Neural progenitor cell (in vitro differentiated cells): ENCODE measurements at places on chromosomes 1 and 21. TPM values are rescaled to one million over a fixed set of nuclear protein-coding genes. Genes with fewer than 3 reads are reported as not detected.

The ZYG11A gene
- total RNA-seq: 0.52 and 0.65 TPM in 2 replicates

DNA sequence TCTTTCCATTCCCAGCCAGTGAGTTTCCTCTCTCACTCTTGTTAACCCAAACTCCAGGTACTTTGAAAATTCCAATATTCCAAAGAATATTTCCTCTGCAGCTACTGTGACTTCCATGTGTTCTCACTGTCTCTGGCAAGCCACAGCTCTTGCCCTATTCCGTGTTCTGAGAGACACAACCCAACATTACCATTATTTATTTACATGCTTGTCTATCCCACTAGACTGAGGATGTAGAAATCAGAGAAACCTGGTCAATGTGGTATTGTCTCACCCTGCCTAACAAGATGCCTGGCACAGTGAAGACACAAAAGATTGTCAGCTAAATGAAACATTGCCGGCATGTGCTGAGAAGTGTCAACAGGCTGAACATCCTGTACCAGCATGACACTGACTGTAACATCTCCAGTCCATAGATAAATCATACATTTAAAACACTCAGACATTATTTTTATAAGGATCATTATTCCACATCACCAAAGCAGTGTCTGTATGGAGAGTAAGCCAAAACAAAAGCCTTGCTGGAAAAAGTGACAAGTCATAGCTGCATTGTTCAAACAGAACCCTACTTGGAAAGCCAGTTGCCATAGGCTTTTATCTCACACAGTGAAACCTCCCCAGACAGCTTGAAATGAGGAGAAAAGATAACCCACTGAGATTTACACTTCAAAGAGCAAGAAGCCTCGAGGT lies 72.3 kb downstream of the SIPA1L2 start:
- H3K36me3 ChIP-seq: no peaks in the 10 kb centered on the region
- no peaks in the 10 kb centered on the region for H3K27me3 ChIP-seq
- H3K27ac ChIP-seq: no peak overlapping the region
- peaks cover 44% of the 10 kb centered on the region for H3K4me1 ChIP-seq
- no peak overlapping the region for H3K4me3 ChIP-seq

DNA sequence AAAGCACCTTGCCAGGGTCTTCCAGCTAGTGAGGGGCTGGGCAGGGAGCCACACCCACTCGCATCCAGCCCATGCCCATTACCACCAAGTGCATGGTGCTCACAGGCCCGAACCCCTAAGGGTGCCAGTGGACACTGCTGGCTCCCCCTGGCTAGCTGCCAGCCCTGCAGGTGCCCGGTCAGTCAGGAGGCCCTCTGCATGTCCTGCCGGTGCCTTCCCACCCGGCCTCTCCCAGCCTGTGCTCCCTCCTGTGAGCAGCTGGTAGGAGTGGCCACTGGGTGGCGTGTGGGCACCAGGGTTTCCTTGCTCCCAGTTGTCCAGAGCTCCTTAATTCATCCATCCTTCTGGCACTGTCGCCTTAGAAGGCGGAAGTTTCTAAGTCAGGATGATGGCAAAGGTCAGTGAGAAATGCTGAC lies 33.4 kb downstream of the QSOX1 start:
- H3K4me3 ChIP-seq: no peak overlapping the region
- DNase-seq: peak; percentile 76
- H3K36me3 ChIP-seq: no peaks in the 10 kb centered on the region
- H3K27me3 ChIP-seq: no peaks in the 10 kb centered on the region

- no peak overlapping the region for H3K4me3 ChIP-seq
- no peak overlapping the region for H3K27ac ChIP-seq
- no peaks in the 10 kb centered on the region for H3K27me3 ChIP-seq
- no peaks in the 10 kb centered on the region for H3K36me3 ChIP-seq
- no peaks in the 10 kb centered on the region for H3K4me1 ChIP-seq
Measured at GRCh38 chr1:185636848-185637247, 97.3 kb upstream of the HMCN1 start.

GRCh38 chr1:115428676-115429075 lies 90.6 kb upstream of the NGF start:
- no peaks in the 10 kb centered on the region for H3K27me3 ChIP-seq
- no peak for DNase-seq
- no peak overlapping the region for H3K4me3 ChIP-seq
- H3K4me1 ChIP-seq: peaks cover under 1% of the 10 kb centered on the region

- DNase-seq: no peak
- no peaks in the 10 kb centered on the region for H3K36me3 ChIP-seq
- no peak overlapping the region for H3K4me3 ChIP-seq
- no peaks in the 10 kb centered on the region for H3K27me3 ChIP-seq
Measured at GRCh38 chr1:173212952-173213491, 5.9 kb upstream of the TNFSF4 start.
